ENCODE measurements at places on chromosomes 2 and 18.

DNA sequence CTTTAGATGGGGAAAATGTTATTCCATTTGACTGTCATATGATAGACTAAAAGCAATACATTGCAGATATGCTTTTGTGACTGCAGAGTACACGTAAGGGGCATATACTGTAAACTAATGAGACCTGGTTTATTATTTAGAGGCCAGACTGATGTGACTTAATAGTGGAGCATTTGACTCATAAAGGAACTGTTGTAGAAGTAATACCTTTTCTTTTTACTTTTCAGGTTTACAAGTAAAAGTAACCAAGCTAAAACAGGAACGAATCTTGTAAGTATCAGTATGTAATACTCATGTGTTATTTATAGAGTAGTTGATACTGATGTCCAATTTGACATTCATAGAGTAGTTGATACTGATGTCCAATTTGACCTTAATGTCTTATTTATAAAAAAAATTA, 13.1 kb downstream of the RBBP8 start:
- DNase-seq = no peak

DNA sequence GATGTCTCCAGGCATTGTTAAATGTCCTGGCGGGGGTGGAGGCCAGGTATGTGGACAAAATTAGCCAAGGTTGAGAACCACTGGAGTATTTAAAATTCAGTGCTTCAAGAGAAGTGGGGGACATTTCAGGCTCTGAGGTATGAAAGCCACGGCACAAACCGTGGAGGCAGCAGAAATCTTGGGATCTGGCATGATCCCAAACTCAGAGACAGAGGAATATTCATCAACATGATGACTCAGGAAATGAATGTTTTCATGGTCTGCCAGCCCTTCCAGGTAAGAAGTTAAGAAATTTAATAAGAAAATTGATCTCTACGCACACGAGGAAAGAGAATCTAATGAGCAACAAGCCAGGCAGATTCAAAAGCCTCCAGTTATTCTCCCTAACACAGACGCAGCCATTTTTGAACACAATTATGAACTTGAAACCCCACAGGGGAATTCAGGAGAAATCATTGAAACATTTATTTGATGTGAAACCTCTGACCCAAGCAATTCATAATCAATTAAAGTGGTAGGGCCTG, 11.3 kb upstream of the GRP start:
- DNase-seq = no peak

- no peak for DNase-seq
Observed at GRCh38 chr2:181036848-181037603, 56.6 kb downstream of the UBE2E3 start.

DNA sequence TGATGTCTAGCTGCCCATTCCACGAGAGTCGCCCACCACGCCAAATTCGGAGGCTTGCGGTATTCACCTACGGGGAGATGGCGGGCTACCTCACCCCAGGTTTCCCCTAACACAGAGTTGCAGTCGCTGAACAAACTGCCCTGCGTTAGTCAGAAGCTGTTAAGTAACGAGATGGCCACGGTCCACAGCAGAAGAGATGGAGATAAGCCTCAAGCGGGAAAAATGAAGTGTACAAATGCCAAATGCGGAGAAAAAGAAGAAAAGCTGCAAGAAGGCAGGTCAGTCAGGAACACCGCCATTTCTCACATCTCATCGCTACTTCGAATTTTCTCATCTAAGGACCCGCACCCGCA, 425 bp downstream of the ASB3 start:
- no peak for DNase-seq

DNA sequence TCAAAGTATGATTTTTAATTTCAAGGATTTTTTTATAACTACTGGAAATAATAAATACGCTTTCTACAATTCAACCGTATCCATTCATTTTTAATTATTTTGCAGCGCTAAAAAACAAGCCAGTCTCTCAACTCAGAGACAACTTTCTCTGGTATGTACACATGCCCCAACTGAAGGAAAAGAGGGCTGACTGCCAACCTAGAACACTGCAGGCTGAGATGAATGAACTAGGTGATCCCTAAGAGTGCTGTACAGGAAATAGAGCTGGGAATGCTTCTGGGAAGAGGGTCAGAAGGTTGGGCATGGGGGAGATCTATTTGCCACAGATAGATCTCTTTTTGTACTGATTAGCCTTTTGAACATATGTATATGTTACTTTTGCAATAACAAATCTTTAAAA, 460.1 kb downstream of the NR4A2 start:
- DNase-seq = no peak

- no peak for DNase-seq
Observed at GRCh38 chr18:43525169-43525568, 247.9 kb upstream of the SYT4 start.

DNA sequence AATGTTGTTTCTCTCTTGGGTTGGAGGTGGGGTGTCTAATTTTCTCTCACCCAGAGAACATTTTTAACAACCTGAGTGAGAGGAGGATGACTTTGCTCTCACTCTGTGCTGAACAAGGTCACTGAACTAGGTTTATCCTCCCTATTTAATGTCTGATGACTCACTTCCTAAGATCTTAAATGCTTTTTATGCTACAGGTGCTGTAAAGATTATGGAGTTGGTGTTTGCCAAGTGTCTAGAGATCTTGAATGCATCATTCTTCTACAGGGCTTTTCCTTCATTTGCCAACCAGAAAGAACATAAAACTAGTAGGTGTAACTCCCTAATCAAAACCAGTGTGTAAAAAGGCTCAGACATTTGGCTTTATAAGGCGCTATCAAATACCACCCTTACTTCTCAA, 350.5 kb upstream of the ETAA1 start:
- DNase-seq = no peak

GRCh38 chr2:200640901-200641300, 55.1 kb downstream of the AOX1 start:
- no peak for DNase-seq

GRCh38 chr2:240628507-240628807, 3.2 kb downstream of the GPR35 start:
- DNase-seq = no peak

DNA sequence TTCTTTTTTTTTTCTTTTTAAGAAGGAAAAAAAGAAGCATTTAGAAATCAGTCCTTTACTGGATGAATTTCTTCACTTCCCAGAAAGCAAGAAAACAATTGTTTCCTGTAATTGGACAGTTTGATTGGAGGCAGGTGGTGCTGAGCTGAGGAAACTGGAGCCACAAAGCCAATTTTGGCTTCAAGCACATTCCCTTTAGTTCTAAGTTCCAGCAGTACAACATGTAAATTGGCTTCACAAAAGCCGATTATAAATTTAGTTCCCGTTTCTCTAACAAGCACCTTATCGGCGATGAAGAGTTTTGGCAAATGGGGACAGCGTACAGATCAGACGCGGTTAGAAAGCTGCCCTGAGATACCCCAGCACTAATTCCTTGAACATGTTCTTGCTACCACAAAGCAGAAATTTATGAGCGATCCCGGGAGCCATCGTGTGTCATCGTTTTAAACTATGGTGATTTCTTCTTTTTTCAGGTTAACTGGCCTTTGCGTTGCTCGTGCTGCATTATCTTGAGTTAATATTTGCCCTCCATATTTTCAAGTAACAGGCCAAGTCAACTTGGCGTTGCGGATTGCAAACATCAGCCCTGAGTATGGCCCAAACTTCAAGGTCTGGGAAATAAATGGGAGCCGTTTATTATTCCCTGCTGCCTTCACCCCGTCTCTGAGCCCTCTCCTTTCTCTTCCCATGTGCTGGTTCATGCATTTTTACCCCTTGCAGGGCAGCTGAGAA, 190.4 kb upstream of the ID2 start:
- no peak for DNase-seq

DNA sequence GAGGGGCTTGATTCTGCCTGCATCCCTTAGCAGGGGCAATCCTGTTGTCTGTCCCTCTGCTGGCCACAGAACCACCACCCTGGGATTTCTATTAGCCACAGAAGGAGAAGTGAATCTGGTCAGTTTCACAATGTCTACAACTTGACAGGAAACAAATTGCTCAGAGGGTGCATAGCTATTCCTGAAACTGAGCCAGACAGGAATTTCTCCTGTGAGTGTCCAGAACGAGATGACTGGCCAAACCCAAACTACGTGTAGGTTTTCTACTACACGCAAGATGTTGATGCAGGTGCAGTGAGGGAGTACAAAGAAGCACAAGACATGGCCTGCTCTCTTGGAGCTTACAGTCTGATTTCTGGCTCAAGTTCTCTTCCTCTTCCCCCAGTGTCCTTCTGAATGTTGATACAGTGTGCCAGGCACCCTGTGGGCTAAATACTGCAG, 201.9 kb downstream of the CLIP4 start:
- no peak for DNase-seq

DNA sequence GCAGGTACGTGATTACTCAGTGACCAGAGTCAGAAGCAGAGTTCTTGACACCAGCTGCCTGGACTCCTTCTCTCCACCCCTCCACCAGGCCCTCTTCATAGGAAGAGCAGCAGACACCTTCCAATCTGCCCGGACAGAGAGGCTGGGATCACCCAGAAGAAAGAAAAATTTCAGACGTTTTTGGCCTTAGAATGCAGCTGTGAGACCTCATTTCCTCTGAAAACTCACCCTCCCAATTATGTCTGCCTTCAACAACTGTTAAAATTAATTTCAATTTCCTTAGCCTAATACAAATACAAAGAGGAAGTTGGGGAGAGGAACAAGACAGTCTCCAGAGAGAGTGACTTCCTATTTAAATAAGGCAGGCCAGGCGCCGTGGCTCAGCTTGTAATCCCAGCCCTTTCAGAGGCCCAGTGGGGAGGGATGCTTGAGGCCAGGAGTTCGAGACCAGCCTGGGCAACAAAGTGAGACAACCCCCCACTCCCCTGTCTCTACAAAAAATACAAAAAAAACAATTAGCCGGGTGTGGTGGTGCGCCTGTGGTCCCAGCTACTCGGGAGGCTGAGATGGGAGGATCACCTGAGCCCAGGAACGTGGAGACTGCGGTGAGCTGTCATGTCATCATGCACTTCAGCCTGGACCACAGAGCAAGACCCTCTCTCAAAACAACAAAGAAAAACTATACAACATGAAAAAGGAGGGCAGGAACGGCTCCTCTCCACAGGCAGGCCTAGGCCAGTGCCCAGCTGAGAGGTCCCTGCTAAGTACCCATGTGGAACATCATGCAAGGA, 1.6 kb downstream of the SLC66A2 start:
- no peak for DNase-seq

GRCh38 chr2:144513388-144514101, 6.4 kb downstream of the ZEB2 start:
- no peak for DNase-seq

GRCh38 chr2:46392561-46393346, 86.6 kb upstream of the TMEM247 start:
- DNase-seq = no peak

- DNase-seq = no peak
Observed at GRCh38 chr2:235945608-235946140, 222.5 kb downstream of the GBX2 start.

GRCh38 chr2:68537809-68538208, 70.4 kb downstream of the APLF start:
- DNase-seq = no peak

GRCh38 chr2:64905338-64906024, 83.7 kb upstream of the SLC1A4 start:
- DNase-seq = no peak

DNA sequence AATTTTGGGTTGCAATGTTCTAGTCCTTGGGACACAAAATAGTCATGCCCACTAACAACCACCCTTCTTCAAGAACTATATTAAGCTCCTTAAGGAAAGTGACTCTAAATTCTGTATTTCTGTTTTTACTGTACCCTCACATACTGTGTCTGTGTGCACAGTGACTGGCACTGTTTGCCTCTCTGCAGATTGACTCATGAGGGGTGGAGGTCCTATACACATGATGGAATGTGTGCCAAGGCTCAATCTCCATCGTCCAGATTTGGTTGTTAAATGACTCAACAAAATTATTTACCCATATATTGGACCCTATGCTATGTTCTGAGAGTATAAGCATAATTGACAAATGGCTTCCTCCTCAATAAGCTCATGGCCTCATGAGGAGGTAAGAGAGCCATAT, 126.6 kb upstream of the CWC22 start:
- DNase-seq = no peak

- DNase-seq = no peak
Observed at GRCh38 chr2:13522917-13523821, 806.4 kb downstream of the TRIB2 start.

DNA sequence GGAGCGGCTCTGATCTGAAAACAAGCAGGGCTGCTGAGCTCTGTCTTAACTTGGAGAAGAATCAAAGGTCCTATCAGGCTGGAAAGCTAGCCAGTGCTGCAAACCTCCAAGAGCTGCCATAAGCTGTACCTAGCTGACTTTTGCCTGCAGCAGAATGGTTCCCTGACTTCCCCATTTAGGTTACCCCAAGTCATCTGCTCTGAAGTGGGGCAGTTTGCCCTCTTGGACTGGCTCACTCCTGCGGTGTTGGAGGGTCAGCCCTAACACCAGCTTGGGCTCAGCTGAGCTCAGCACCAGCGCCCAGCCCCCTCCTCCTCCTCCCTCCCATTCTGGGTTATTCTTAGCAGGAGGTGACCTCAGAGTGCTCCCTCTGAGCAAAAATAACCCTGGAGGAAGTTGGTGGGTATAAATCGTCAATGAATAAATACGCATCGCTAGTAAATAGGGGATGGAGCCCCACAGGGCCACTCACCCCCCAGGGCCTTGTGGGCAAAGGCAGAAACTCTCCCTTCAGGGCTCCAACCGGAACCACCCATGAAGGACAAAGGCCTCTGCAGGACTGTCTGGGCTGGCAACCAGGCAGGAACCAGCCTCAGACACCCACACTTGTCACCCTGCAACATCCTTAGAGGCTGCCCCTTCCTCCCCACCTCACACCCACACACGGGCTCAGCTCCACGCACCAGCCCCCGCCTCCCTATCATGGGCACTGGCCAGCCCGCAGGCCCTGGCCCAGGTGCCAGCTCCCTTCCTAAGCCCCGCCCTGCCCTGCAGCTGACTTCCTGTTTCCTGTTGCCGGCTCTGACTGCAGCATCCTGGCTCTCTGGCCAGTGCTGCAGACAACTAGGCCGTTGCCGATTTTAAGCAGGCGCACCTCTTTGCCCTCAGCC, 46.9 kb downstream of the DNMT3A start:
- peak; percentile 82 for DNase-seq

GRCh38 chr18:7904529-7904928, 337.4 kb downstream of the PTPRM start:
- DNase-seq = no peak

Data from CD4-positive, alpha-beta T cell treated with Interleukin-6 at 100 ng/mL for 8 hours (primary cell).